ENCODE measurements at places on chromosomes 4 and X.

- no peak for DNase-seq
Measured at GRCh38 chrX:10050481-10050880, 83.3 kb downstream of the CLDN34 start.

DNA sequence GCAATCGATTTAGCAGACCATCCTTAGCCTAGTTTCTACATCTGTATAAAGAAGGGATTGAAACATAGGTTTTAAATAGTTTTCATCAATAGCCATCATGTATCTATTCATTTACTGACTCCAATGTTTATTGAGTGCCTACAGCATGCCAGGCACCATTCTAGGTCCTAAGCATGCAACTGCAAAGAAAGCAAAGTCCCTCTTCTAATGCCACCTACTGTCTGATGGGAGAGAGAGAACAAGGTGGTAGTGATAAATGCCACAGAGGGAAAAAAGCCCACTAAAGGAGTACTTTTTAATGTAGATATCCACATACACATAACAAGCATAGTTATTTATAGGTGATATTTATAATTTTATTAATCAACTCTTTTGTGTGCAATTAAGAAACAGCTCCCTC is 67.6 kb upstream of the PPARGC1A start:
- DNase-seq: no peak

GRCh38 chr4:169899295-169899694 is 126.9 kb downstream of the MFAP3L start:
- DNase-seq: no peak

DNA sequence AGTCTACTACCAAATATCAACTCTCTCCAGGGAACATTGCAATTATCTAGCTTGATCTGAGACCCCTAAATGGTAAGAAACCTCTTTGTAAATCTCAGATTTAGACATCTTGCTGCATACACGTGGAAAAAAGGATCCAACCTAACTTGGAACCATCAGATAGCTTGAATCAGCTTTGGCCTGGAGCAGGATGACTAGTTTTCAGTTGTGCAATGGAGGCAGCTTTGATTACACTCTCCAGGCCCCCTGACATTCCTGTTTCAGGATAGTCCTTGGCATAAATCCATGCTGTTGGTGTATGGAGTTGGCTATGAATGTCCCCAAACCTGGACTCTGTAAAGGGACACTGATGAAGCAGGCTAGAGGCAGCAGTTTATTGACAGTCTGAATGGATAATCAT is 1061.9 kb upstream of the TENM3 start:
- no peak for DNase-seq

GRCh38 chr4:14767142-14767541 is 235.1 kb upstream of the CPEB2 start:
- DNase-seq: no peak

GRCh38 chrX:43493756-43494155 is 162.3 kb upstream of the MAOA start:
- no peak for DNase-seq

DNA sequence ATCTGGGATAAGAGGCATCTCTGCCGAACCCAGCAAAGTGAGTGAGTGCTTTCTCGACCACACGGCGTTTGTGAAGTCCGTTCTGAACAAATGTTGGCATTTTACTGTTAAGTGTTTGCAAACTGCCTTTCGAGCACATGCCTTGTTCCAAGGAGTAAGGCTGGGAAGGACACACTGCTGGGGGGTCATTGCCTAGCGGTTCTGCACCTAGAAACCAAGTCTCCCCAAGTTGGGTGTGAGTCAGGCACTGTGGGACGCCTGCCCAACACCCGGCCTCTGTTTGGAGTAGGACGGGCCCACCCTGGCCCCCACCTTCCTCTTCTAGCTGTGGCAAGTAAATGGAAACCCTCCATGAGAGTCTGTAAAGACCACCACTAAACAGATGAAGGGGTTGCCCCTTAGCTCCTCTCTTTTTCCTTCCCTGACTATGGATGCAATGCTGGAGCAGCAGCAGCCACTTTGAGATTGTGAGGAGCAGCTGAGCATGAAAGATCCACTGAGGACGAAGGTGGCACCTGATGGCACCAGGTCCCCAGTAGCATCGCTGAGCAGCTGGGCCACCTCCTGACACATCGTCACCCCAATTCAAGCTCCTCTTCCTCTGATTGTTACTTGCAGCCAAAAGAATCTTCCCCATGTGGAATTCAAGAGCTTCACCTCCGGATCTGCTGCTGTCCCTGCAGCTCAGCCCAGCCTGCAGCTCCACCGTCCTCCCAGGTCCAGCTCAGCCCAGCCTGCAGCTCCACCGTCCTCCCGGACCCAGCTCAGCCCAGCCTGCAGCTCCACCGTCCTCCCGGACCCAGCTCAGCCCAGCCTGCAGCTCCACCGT is 6.3 kb downstream of the CPLX1 start:
- no peak for DNase-seq

GRCh38 chrX:50814701-50815100 is 707 bp upstream of the SHROOM4 start:
- no peak for DNase-seq

DNA sequence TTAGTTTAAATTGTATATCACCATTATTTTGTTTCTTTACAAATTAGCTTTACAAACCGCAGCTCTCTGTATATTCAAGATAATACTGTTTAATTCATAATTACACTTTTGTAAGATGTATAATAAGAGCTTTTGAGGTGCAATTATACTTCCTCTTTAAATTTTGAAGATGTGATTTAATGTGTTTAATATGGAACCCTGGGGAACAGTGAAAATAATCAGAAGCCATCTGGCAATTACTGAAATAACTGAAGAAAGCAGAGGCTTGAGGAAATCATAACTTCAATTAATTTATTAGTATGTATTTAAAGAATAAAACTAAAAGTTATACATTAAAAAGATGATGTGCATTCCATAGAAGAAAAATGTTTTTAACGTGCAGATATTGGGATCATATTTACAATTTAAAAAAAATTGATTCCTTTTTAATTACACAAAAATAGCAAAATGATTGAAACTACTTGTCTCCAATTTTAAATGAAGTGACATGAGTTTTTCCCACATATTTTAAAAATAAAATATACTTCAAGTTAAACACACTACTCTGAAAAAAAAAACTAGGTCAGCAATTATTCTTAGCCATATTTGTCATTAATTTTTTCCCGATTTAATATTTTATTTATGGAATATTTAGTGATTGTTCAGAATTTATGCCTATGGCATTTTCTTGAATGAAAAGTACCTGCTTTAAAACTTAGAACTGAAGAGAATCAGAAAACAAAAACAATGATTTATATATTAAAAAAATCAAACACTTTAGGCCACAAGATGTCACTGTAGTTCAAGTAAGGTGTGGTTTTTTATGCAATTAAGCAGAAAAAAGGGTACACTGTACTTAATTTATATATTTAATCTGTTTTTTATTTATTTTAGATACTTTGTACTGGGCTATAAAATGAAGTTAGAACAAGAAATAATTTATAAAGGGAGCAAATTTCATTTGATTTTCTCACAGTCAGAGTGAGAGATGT is 942.7 kb upstream of the NDST4 start:
- DNase-seq: peak; percentile 53

- DNase-seq: peak; percentile 21
Measured at GRCh38 chrX:133776072-133776471, 209.3 kb downstream of the GPC3 start.

- peak; percentile 53 for DNase-seq
Measured at GRCh38 chr4:122783301-122784215, 43.1 kb upstream of the FGF2 start.

DNA sequence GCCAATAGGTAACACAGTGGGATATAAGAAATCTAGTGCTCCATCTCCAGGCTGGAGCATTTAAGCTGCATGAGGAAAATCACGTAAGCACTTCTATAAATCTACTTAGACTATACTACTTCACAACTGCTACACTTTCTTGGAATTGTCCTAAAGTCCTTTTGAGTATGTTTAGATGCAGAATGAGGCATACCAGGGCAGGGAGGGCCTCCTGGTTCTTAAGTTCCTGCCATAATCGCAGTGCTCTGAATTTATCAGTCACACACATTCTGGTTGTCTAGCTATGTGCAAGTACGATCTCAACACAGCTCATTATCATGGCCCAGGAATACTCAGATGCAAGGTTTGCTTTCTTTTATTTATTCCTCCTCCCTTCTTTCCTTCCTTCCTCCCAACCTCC is 130.3 kb downstream of the GUCY2F start:
- DNase-seq: peak; percentile 38

DNA sequence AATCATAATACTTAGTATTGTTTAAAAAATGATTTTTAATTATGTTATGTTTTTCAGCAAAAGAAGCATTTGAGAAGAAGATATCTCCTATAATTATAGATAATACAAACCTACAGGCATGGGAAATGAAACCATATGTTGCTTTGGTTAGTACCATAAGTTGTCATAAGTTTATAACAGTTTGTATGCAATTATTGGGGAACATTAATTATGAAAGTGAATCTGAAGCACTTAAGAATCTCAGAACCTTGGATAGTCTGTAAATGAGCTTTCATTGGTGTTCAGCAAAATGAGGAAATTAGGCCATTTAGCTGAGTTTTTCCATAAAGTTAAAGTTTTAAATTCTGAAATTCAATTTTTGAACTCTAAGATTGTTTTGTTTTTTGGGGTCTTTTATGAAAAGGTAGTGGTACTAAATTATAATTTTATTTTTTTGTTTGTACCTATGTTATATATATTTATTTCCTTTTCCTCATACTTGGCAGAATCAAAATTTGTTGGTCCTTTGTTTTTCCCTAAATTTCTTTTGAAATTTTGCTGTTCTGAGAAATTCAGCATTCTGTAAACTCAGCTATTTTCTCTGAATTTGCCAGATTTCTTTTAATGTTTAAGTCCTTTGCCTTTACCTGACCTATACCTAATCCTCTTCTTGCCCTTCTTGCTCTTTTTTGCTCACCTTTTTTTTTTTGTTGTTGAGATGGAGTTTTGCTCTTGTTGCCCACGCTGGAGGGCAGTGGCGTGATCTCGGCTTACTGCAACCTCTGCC is 55.6 kb downstream of the N4BP2 start:
- no peak for DNase-seq

- DNase-seq: no peak
Measured at GRCh38 chrX:77622672-77623071, 163.3 kb downstream of the ATRX start.

- peak; percentile 55 for DNase-seq
Measured at GRCh38 chr4:43776371-43776770, 672.2 kb downstream of the KCTD8 start.

GRCh38 chrX:118761939-118762707 is 34.7 kb downstream of the IL13RA1 start:
- DNase-seq: peak; percentile 32

DNA sequence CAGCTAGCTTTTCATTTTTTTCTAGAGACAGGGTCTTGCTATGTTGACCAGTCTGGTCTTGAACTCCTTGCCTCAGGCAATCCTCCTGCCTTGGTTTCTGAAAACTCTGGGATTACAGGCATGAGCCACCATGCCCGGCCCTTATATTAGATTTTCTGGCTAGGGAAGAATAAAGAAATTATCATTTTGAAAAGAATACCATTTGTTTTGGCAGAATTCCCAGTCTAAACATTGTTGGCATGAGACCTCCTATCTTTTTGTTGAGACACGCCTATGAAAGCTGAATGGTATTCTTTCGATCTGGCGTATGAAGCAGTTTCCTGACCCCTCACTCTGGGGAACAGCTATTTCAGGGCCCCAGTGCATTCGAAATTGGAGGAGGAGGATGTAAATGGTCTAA is 107.0 kb downstream of the REPS2 start:
- no peak for DNase-seq

DNA sequence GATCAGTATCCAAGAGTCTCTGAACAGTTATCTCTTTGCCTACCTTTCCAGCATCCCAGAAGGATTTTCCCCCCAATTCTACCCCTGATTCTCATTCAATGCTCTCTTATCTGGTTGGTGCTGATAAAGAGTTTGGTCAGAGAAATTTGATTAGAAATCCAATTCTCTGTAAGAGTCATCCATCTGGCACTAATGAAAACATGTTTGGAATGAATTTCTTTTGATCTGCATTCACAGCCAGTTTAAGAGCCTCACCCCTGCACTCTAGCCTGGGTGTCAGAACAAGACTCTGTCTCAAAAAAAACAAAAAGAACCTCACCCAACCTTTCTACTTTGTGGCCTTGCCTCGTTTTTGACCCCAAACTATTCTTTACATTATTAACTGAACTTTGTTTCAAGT is 122.1 kb downstream of the MANBA start:
- DNase-seq: no peak

- no peak for DNase-seq
Measured at GRCh38 chr4:140298001-140298400, 75.4 kb upstream of the SCOC start.

DNA sequence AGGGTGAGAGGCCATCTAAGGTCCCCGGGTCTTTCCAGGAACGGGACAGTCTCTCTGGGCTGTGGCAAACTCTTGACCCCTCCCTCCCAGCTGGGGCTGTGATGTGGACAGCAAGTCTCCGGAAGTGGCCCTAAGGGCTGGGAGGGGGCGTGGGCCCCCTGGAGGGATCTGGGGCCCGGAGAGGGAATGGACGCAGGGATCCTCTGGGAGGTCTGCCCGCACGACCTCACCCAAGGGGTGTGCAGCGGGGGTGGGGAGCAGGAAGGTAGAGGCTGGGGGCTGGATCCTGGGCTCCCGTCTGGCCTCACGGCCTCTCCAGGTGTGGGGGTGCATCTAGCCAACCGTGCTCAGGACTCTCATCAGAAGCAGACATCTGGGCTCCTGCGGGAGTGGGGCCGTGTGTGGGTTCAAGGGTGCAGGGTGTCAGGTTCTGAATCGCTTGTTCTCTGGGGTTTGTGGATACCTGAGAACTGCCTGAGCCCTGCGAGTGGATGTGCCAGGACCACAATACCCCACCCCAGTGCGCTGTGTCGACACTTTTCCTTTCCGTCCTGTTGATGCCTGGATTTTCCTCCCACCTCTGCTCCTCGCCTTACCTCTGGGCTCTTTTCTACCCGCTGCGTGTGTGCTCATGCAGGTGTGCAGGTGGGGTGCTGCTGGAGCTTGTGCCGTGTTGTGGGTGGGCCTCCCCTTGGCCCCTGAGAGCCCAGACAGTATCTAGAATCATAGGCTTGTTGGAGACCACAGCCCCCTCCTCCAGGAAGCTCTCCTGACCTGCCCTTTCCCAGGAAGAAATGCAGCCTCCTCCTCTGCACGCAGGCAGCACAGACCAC is 915 bp downstream of the CPZ start:
- no peak for DNase-seq

GRCh38 chr4:56618734-56619133 is 62.4 kb downstream of the HOPX start:
- DNase-seq: peak; percentile 15

GRCh38 chr4:131091896-131092295 is 1995.9 kb downstream of the C4orf33 start:
- peak; percentile 72 for DNase-seq

GRCh38 chr4:112938461-112939058 is 110.9 kb upstream of the ANK2 start:
- DNase-seq: peak; percentile 64

GRCh38 chr4:116064331-116064730 is 950.9 kb upstream of the NDST4 start:
- DNase-seq: no peak

- no peak for DNase-seq
Measured at GRCh38 chrX:78517124-78517523, 142.0 kb downstream of the RTL3 start.

DNA sequence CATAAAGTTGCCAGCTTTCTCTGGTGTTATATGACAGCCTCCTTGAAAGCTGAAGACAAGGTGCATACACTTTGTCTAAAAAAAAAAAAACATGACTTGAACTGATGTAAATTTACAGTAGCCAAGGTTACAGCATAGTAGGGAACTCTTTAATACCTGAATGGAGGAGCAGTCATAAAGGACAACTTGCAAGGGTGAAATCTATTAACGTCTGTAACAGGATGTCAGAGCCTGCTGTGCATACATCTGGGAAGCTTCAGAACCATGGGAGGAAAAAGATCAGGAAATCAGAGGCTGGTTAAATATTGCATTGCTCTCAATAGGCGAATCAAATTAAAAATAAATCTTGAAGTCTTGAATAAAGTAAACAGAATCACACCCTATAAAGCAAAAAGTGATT is 484.0 kb upstream of the CTSO start:
- DNase-seq: no peak

All from OCI-M1 (cell line).